ENCODE measurements at places on chromosomes 5 and 9.

DNA sequence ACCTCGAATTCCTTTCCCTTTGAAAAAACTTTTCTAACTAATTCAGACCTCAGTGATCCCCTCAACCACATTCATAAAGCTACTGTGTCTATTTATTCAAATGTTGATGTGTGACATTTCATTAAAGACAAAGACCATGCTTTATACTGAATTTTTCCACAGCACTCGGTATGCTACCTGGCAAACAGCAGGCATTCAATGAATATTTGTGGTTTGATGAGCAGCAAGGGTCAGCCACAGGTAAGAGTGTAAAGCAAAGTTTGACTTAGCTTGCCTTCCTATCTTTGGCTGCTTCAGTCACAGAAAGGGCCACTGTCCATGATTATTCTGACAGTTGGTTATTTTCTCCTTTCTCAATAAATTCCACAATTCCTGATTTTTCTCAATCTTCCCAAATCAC, 5.1 kb upstream of the CDC42SE2 start:
- no peak for DNase-seq

DNA sequence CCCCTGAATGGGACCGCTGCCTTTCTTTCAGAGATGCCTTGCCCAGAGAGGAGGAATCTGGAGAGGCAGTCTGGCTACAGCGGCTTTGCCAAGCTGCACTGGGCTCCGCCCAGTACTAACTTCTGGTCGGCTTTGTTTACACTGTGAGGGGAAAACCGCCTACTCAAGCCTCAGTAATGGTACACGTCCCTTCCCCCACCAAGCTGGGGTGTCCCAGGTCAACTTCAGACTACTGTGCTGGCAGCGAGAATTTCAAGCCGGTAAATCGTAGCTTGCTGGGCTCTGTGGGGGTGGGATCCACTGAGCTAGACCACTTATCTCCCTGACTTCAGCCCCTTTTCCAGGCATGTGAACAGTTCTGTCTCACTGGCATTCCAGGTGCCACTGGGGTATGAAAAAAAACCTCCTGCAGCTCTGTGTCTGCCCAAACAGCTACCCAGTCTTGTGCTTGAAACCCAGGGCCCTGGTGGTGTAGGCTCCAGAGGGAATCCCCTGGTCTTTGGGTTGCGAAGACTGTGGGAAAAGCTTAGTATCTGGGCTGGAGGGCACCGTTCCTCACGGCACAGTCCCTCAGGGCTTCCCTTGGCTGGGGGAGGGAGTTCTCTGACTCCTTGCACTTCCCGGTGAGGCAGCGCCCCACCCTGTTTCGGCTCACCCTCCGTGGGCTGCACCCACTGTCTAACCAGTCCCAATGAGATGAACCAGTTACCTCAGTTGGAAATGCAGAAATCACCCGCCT, 171.2 kb downstream of the CWC27 start:
- DNase-seq, result no peak

DNA sequence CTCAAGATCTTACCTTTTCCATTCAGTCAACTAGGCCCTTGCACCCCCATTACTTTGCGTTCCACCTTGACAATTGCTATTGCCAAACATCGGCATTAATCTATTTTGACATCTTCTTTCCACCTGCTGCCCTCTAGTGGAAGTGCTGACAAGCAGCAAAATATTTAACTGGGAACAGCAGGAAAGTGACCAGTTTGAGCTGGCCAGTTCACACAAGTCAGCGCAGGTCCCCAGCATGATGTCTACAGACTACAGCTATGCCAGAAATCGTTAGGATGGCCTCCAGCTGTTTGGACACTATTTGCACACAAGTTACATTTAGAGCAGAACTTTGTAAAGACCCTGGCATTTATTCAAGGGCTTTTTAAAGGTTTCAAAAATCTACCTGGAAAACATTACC, 160.1 kb downstream of the GHR start:
- DNase-seq, result peak; percentile 46

- DNase-seq, result no peak
Observed at GRCh38 chr5:143432658-143433239, 29.3 kb upstream of the NR3C1 start.

GRCh38 chr5:173004447-173004846, 20.9 kb downstream of the ATP6V0E1 start:
- DNase-seq, result no peak

GRCh38 chr5:127564002-127564769, 46.7 kb downstream of the PRRC1 start:
- peak; percentile 67 for DNase-seq

GRCh38 chr5:126009566-126009965, 413.6 kb upstream of the GRAMD2B start:
- no peak for DNase-seq

DNA sequence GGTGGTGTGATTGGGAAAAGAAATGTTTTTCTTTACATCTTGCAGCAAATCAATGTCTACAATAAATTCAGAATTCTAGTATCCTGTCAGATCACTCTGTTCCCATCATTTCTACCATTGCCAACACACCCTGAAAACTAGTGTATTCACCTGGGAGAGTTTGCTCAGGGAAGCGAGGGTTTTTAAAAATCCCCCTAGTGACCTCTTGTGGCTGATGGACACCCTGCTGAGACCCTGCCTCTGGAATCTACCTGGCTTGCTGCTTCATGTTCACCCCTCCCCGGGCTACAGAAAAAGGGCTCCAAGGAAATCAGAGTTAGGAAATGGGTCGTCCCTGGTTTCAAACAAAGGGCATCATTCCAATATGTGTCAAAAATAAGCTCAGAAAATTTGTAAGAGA, 21.4 kb upstream of the ALDOB start:
- no peak for DNase-seq
